ENCODE measurements at places on chromosomes 13 and 19. TPM values are rescaled to one million over a fixed set of nuclear protein-coding genes. Genes with fewer than 3 reads are reported as not detected.

Gene TPTE2
- not detected for total RNA-seq

DNA sequence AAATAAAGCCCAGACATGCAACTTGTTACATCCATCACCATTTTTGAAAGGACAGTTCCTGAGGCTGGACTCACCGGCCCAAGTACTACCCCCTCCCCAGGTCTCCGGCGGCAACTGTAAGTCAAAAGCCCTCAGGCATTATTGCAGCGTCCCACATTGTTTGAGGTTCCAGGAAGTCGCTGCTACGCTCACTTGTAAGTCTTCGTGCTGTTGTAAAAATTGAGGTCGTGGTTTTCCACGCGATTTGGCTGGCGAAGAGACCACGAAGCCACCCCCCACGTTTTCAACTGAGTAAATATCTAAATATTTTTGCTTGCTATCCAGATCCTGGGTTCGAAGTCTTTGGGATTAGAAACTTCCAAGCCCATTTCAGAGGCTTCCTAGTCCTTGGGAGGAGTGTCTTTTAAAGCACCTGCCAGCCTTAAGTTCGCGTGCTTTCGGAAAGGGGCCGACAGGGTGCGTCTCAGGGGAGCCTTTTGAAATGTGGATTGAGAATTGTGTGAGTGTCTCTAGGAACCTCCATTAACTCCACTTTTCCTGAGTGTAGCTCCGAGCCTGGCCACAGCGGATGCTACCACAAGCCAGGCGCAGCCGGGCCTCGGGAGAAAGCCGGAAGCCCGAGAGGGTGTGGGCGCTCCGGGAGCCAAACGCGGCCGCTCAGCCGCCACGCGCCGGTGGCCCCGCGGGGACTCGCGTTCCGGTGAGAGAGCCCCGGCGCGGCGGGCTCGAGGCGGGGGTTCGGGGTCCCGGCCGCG, 434 bp upstream of the FNDC3A start:
- no peak for DNase-seq

Gene LRRC8E
- total RNA-seq: 0.48 TPM

GRCh38 chr19:34336781-34337271, 28.2 kb upstream of the GPI start:
- DNase-seq: peak; percentile 45

DNA sequence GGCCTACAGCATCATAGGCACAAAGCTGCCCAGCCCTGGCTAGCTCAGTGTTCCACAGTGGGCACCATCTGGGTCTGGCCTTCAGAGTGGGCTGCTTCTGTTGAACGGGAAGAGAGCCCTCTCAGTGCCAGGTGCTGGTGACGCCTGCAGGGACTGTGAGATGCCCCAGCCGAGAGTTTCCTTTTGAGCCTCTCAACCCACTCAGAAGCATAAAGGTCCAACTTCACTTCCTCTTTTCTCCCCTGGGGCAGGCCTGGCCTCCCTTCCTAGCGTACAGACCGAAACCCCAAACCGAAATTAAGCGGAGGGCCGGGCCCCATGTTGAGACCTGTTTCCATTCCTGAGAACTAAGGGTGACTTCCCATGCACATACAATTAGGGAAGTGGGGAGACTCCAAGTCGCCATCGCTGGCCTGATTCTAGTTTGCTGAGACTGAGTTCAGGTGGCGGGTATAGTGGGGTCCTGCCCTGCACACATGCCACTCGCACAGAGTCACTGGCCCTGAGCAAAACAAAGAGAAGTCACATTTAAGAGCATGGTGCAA, 6.9 kb downstream of the RAB8A start:
- no peak for DNase-seq

Gene PNPLA6
- total RNA-seq: 35.6 TPM

DNA sequence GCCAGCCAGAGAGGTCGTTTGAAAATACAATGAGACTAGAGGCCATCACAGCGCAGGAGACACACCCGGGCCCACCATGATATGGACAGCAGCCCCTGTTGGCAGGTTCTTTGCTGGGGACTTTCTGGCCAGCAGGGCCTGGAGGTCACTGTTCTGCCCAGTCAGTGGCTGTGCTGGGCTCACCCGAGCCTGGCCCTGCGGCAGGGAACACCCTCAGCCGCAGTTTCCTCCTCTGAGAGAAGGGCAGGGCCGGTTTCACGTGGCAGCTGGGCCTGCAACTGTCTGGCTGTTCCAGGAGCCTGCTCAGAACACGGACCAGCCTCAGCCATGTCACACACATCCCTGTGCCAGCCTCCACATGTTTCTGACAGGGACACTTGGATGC, 39.4 kb downstream of the ADPRHL1 start:
- peak; percentile 17 for DNase-seq

Gene LIPE
- total RNA-seq: 6.5 TPM

GRCh38 chr13:94243551-94243950, 235.9 kb downstream of the DCT start:
- no peak for DNase-seq

GRCh38 chr13:47865883-47866282, 135.2 kb downstream of the SUCLA2 start:
- DNase-seq: no peak

Gene C13orf42
- total RNA-seq: 0.48 TPM

GRCh38 chr19:39109641-39110040, 15.9 kb upstream of the PAK4 start:
- no peak for DNase-seq

Gene LMTK3
- total RNA-seq: not detected

DNA sequence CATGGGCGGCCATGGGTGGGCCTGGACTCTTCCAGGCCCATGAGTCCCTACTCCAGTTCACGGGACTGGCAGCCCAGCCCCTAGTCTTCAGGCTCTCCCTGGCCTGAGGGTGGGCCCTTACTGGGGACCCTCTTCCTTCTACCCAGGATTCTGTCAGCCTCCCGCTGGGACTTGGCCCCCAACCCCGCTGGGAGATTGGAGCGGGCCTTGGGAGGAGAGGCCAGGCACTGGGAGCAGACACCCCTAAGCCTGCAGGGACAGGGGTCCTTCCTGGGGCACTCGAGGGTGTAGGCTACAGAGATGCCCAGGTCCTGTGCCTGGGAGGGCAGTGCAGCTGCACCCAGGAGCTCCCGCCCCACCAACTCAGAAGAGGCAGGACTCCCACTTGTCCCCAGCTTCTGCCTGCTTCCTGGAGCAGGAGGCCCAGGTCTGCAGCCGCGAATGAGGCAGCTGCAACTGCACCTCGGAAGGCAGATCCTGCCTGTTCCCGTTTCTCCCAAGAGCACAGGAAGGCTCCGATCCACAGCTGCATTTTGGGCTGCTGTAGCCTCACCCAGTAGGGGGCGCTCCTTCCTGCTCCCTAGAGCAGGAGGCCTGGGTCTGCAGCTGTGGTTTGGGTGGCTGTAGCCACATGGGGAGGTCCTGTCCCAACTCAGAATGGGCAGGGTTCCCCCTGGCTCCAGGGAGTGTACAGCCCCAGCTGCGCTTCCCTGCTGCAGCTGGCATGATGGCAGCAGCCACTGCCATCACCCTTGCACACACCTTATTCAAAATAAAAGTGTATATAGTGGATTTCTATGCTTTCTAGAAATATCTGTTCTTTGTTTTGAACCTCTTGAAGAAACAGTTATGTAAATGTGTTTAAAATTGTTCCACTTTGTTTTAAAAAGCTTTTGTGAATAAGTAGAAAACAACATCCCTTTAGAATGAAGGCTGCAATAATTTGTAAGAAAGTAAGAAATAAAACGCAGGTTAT, 46.8 kb downstream of the TEX26 start:
- DNase-seq: no peak

GRCh38 chr19:41095703-41096102, 7.5 kb downstream of the CYP2A13 start:
- DNase-seq: no peak

GRCh38 chr13:112760435-112760834, 70.6 kb downstream of the ATP11A start:
- no peak for DNase-seq

GRCh38 chr19:55353356-55353802, 1.1 kb downstream of the COX6B2 start:
- no peak for DNase-seq

DNA sequence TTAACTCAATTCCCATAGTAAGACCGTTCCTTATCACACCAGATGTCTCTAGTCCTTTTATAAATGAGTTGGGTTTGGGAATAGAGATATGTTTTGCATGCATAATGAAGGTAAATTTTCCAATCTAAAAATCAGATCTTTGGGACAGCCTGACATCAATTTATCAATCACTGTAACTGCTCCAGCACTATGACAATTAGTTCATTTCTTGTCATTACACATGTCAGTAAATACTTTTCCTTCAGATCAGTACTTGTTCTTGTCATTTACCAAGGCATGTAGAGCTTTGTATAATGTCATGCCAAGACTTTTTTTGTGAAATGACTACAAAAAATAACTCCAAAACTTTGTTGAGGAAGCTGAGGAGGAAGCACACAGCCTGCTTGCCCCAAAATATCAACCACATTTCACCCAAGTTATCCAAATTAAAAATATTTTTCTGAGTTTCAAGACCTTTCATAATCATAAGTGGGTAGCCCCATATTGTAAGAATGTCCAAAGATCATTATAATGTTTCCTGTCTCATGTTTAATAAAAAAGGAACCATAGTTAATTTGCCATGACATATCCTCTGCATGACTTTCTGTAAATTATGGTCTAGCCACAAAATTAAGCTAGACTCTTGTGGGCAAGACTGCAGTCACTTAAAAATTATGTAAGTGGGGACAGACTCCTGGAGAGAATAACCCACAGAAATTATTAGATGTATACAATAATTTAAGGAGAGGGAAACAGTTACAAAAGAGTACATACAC, 586.8 kb downstream of the TBC1D4 start:
- no peak for DNase-seq

Gene LGALS4
- not detected for total RNA-seq

GRCh38 chr13:92461831-92462230, 764.8 kb upstream of the GPC6 start:
- DNase-seq: no peak

DNA sequence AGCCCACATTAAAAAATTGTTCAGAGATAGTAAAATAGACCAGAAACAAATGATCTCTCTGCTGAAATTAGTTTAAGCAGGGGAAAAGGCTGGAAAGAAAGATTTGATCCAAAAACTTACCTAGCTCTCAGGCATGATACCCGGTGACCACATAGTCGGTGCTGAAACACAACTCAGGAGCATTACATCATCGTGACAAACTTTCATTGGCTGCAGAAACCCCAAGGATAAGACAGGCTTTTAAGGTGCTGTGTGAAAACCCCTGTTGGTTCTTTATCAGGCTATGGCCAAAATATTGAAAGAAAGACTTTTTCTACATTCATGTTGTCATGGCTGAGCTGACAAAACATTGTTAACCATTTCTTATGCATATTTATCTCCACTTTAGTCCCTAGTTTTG, 171.7 kb upstream of the KLF12 start:
- no peak for DNase-seq

DNA sequence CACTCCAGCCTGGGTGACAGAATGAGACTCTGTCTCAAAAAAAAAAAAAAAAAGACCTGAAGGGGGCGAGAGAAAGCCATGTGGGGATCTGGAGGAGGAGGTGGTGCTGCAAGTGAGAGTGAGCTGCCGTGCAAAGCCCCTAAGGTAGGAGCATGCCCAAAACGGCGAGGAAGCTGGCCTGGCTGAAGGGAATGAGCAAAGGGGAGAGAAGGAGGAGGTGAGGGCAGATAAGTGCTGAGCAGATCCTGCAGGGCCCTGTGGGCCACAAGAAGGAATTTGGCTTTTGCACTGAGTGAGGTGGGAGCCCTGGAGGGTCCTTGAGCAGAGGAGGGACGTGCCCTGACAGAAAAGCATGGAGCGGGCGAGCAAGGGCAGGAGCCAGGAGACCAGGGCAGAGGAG, 19.4 kb upstream of the ADGRE5 start:
- DNase-seq: no peak

Gene MIR17HG
- 7.9 TPM for total RNA-seq

GRCh38 chr19:56066152-56067023, 54.7 kb downstream of the ZNF787 start:
- peak; percentile 46 for DNase-seq

DNA sequence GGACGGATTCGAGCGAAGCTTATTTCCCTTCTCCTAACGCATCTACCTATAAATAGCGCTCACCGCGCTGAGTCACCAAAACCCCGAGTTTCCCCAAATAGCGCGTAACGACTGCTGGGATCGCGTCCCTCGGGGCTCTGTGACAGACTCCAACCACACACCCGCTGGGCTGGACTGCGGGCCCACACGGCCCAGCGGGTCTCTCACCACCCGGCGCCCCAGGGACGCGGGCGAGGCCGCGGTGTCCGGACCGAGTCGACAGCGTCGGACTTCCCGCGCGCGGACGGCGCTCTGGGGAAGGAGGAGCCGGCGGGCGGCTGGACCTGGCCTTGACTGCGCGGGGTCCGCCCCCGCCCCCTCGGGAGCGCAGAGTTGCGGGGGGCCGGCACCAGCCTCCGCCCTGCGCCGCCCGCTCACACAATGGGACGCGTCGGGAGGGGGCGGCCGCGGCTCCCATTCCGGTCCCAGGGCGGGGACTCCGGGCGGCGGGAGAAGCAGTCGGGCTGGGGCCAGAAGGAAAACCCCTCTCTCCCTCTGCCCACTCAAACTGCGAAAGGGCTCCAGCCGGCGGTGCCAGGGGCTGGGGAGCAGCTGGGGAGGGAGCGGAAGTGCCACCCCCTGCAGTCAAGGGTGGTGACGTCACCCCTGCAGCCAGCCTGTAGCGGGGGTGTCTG, 108.8 kb downstream of the KCNRG start:
- DNase-seq: peak; percentile 95

- peak; percentile 59 for DNase-seq
Measured at GRCh38 chr19:18648973-18649315, 12.1 kb downstream of the KLHL26 start.

GRCh38 chr19:2575734-2576481, 100.0 kb downstream of the GADD45B start:
- no peak for DNase-seq

DNA sequence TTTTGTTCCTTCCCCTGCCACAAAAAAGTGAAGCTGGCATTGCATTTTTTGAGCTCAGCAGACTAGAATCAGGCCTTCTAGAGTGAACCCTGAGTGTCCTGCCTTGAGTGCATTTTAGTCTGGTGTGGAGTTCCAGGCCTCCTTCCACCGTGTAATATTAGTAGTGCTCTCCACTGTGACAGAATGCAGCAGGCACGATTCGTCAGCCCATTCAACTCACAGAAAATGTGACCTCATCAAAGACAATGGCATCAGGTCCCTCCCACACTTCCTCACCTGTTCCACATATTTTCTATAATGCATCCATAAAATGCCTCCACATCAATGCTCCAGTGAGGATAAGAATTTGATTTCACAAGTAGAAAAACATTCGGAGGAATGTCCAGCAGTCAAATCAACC, 227.6 kb downstream of the FGF9 start:
- DNase-seq: no peak

- peak; percentile 17 for DNase-seq
Measured at GRCh38 chr19:50432221-50433028, at the start of gene MYBPC2. TSS of gene MYBPC2 (plus strand) at chr19:50432892. CDS start at chr19:50432954, 62 bp downstream.

Gene DOHH
- 7.7 TPM for total RNA-seq

DNA sequence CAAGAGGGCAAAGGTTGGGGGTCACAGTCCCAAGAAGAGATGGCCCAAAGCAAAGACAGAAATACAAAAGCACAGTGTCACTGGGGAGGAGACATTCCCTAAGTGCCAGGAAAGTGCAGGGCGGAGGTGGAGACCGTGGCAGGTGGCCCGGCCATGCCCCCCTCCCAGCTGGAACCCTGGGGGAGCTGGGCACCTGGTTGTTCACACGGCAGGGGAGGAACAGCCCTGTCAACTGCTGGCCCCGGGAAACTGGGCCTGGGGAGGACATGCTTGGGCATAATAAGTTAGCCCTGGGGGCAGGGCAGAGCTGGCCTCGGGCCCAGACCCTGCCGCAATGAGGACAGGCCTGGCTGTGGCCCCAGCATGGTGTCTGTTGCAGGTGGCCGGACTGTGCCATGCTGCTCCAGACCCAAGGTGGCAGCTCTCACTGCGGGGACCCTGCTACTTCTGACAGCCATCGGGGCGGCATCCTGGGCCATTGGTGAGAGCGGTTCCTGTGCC, 7.4 kb downstream of the HPN start:
- no peak for DNase-seq

All from umbilical cord (tissue), 2 donors.